ENCODE measurements at places on chromosomes 4 and X. TPM values are rescaled to one million over a fixed set of nuclear protein-coding genes. Genes with fewer than 3 reads are reported as not detected.

CD38 gene
- total RNA-seq = 1.0 TPM

FRMD7 gene
- total RNA-seq = not detected

FDCSP gene
- not detected for total RNA-seq

MUC7 gene
- total RNA-seq = not detected

ARX gene
- total RNA-seq = 7.7 TPM

SOWAHB gene
- 0.12 TPM for total RNA-seq

NAP1L5 gene
- total RNA-seq = 15.4 TPM

DNA sequence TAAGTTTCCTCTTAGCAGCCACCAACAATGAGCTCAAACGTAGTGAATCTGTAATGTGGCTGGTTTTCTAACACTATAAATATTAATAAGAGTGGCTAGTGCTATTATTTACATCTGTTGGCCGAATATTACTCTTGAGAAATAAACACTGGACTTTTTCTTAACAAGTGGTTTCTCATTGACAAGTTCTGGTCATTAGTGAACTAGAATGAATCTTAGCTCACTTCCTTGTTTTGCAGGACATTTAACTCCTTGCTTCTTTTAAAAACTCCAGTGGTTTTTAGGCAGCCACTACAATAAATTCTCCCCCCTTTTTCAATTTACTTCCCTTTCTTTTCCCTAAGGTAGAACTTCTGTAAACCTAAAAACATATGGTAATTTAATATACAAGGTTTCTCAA is 177.2 kb downstream of the ARAP2 start:
- H3K4me1 ChIP-seq = no peaks in the 10 kb centered on the region
- no peak overlapping the region for H3K4me3 ChIP-seq

- no peaks in the 10 kb centered on the region for H3K36me3 ChIP-seq
- DNase-seq = peak; percentile 94
- peaks cover 29% of the 10 kb centered on the region for H3K4me1 ChIP-seq
- H3K27me3 ChIP-seq = no peaks in the 10 kb centered on the region
- H3K27ac ChIP-seq = peak overlapping the region; percentile 8
- H3K4me3 ChIP-seq = peak overlapping the region; percentile 54
These were observed 19.7 kb downstream of the MAEA start for GRCh38 chr4:1309261-1310010.

GRCh38 chr4:111263836-111264235 is 641.0 kb upstream of the PITX2 start:
- H3K27me3 ChIP-seq = no peaks in the 10 kb centered on the region
- peak; percentile 55 for DNase-seq
- H3K36me3 ChIP-seq = no peaks in the 10 kb centered on the region
- H3K4me3 ChIP-seq = no peak overlapping the region

GRCh38 chrX:149272690-149273463 is 232.2 kb downstream of the IDS start:
- H3K4me3 ChIP-seq = no peak overlapping the region
- H3K4me1 ChIP-seq = no peaks in the 10 kb centered on the region
- H3K27ac ChIP-seq = no peak overlapping the region
- no peak for DNase-seq
- H3K36me3 ChIP-seq = no peaks in the 10 kb centered on the region

- no peak overlapping the region for H3K4me3 ChIP-seq
- H3K27ac ChIP-seq = no peak overlapping the region
- H3K36me3 ChIP-seq = no peaks in the 10 kb centered on the region
- peaks cover 11% of the 10 kb centered on the region for H3K4me1 ChIP-seq
These were observed 332.9 kb upstream of the CPEB2 start for GRCh38 chr4:14669371-14669770.

- no peaks in the 10 kb centered on the region for H3K4me1 ChIP-seq
- no peaks in the 10 kb centered on the region for H3K36me3 ChIP-seq
These were observed 2.2 kb downstream of the SLIT2 start for GRCh38 chr4:20253735-20254409.

DNA sequence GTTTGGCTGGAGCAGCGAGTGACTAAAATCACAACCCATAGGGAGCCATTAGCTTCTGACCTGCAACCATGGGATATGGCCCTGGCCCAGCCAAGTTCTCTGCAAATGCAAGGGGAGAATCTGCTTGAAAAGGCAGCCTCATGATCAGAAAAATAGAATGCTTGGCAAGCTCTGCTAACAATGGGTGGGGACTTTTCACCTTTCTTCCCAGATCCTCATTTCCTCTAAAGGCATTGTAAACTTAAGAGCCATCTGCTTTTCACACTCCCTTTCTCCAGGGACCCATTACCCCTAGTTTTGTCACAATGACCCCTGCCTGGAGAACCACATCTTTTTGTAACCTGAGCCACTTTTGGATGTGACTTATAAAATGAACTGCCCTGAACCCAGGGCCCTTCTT is 104.3 kb downstream of the PARM1 start:
- H3K4me3 ChIP-seq = no peak overlapping the region
- no peaks in the 10 kb centered on the region for H3K27me3 ChIP-seq
- H3K36me3 ChIP-seq = no peaks in the 10 kb centered on the region
- H3K4me1 ChIP-seq = peaks cover under 1% of the 10 kb centered on the region
- DNase-seq = peak; percentile 71

DNA sequence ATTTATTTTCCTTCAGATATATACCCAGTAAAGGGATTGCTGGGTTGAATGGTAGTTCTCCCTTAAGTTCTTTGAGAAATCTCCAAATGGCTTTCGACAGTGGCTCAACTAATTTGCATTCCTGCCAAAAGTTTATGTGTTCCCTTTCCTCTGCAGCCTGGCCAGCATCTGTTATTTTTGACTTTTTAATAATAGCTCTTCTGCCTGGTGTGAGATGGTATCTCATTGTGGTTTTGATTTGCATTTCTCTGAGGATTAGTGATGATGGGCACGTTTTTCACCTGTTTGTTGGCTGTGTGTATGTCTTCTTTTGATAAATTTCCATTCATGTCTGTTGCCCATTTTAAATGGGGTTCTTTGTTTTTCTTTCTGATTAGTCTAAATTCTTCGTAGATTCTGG is 375.2 kb downstream of the UBE2NL start:
- H3K4me3 ChIP-seq = no peak overlapping the region
- no peak for DNase-seq
- H3K4me1 ChIP-seq = no peaks in the 10 kb centered on the region
- H3K36me3 ChIP-seq = no peaks in the 10 kb centered on the region
- no peaks in the 10 kb centered on the region for H3K27me3 ChIP-seq
- no peak overlapping the region for H3K27ac ChIP-seq

DNA sequence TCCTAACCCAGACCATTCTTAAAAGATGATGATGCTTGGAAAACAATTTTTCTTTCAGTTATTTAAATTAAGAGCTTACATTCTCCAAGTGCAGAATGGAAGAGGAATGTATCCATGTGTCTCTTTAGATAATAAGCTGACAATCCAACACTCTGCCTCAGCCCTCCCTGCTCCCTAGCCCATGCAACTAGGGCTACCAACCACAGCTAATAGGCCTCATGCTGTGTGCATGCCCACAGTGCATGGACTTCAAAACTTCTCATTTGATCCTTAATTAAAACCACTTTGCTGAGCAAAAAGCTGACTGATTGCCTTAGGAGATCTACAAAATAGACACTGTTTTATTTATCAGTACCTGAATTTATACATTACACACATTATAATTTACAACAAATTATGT is 473.9 kb downstream of the GALNTL6 start:
- H3K4me3 ChIP-seq = no peak overlapping the region
- H3K27ac ChIP-seq = no peak overlapping the region
- H3K4me1 ChIP-seq = no peaks in the 10 kb centered on the region
- H3K36me3 ChIP-seq = no peaks in the 10 kb centered on the region

DNA sequence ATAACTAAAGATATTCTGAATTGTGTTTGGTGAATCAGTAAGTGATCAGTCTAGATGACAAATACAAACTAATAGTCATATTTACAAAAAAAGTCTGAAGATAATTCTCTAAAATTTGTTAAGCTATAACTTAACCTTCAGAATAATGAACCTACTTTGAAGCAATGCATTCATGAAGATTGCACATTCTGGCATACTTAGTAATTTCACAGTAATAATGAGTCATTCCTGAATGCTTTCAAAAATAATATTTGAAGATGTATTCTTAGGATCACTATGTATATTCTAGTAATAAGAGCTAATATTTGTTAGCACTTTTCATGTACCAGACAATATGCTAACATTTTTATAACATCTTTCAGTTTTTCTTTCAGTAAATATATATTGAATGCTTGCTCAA is 756.7 kb upstream of the SLIT2 start:
- H3K36me3 ChIP-seq = no peaks in the 10 kb centered on the region
- no peak overlapping the region for H3K4me3 ChIP-seq
- H3K4me1 ChIP-seq = no peaks in the 10 kb centered on the region
- no peaks in the 10 kb centered on the region for H3K27me3 ChIP-seq

DNA sequence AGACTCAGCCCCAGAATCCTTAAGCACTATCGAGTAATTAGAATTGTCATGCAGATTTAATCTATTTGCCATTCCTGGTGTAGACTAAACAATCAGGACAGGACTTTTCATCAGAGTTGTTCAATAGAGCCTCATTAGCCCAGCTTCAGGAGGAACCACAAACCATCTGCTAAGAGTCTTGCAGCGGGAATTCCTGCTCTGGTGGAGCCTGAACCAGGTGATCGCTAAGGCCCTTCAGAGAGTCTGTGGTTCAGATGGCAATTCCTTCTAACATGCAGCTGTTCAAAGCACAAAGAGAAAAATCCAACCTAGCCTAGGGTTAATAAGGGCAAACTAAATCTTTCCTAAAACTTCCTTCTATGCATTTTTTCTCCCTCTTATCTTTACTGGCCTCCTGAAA is 119.1 kb upstream of the CPEB2 start:
- no peak overlapping the region for H3K27ac ChIP-seq
- H3K4me3 ChIP-seq = no peak overlapping the region
- no peaks in the 10 kb centered on the region for H3K4me1 ChIP-seq
- no peaks in the 10 kb centered on the region for H3K27me3 ChIP-seq
- no peak for DNase-seq

DNA sequence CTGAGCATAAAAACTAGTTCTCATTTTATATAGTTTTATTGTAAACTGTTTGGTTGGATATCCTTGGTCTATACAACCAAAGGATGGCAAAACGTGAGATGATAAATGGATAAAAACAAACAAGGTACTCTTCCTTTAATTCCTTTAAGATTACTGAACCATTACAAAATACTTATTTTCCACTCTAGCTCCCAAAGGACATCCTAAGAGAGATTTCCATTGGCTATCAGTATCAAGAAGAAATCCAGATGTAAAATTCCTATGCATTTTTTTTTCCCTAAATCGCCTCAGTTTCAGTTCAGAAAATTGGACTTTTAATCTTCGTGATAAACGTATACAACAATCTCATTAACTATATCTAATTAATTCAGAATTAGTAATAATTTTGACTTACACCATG is 2.3 kb downstream of the FBXL5 start:
- H3K27ac ChIP-seq = peak overlapping the region; percentile 97
- peaks cover 35% of the 10 kb centered on the region for H3K4me1 ChIP-seq
- no peak for DNase-seq
- no peaks in the 10 kb centered on the region for H3K27me3 ChIP-seq

DNA sequence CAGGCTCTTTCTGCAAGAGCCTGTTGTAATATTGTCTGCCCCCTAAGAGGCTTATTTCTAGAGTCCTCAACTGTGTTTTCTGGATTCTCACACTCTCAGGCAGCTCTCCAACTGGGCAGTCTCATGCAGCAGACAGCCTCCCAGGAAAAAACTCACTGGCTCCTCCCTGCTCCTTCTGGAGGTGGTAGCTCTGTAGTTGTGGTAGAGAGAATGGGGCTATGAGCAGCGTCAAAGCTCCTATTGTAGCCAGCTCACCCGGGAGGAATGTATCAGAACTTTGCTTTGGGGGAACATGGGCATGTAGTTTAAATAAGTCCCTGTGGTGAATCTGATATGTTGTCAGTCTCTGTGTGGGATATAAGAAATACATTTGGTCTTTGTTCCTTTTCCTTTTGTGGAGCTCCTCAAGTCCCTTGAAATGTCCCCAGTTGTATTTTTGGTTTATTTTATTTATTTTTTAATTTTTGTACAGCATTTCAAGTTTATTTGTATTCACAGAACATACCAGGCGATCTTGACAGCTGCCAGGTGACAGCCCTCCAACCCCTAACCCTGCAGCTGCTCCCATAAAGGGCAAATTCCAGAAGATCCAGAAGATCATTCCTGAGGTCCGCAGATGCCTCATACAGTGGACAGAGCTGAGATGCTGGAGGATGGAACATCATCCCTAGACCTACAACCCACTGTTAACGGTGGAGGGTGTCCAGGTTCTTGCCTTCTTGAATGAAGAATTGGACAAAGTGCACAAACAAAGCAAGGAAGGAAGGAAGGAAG is 45.7 kb downstream of the TRIM61 start:
- no peak for DNase-seq
- no peaks in the 10 kb centered on the region for H3K27me3 ChIP-seq
- no peak overlapping the region for H3K4me3 ChIP-seq
- H3K36me3 ChIP-seq = no peaks in the 10 kb centered on the region
- no peaks in the 10 kb centered on the region for H3K4me1 ChIP-seq

GRCh38 chr4:69742596-69742995 is 17.8 kb downstream of the SULT1B1 start:
- H3K4me1 ChIP-seq = no peaks in the 10 kb centered on the region
- no peak overlapping the region for H3K4me3 ChIP-seq
- H3K27ac ChIP-seq = no peak overlapping the region
- no peaks in the 10 kb centered on the region for H3K36me3 ChIP-seq
- H3K27me3 ChIP-seq = no peaks in the 10 kb centered on the region

- DNase-seq = no peak
- no peak overlapping the region for H3K4me3 ChIP-seq
- H3K27ac ChIP-seq = no peak overlapping the region
These were observed 121.9 kb upstream of the ANK2 start for GRCh38 chr4:112927544-112927943.

DNA sequence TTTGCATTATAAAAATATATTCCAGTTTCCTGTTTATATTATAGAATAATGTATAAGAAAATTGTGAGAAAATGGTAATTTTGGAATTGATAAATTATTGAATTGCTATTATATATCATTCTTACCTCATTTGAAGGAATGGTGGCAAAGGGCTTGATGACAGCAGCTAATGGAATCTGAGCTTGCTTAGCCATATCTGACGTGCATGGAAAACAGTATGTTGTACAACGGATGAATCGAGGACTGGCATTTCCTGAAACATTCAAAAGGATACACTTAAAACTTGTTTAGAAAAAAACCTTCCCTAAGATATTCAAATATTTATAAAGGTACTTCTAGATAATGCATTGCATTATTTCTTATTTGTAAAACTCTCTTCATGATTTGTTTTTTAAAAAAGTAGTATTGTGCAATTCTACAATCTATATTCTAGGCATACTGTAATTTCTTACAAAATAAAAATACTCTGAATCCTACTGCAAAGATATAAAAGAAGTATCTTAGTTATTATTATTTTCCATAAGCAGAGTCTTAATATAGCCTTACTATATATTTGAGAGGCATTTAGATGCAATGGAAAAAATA is 38.3 kb downstream of the SEC24D start:
- peaks cover 4% of the 10 kb centered on the region for H3K4me1 ChIP-seq
- H3K36me3 ChIP-seq = no peaks in the 10 kb centered on the region
- H3K27ac ChIP-seq = no peak overlapping the region
- H3K27me3 ChIP-seq = no peaks in the 10 kb centered on the region

Data from testis (tissue), 5 donors.